Nephron progenitor cell (in vitro differentiated cells): ENCODE measurements at places on chromosomes 2 and 18.

- no peak for DNase-seq
These were observed 16.6 kb upstream of the STK17B start for GRCh38 chr2:196187898-196188458.

DNA sequence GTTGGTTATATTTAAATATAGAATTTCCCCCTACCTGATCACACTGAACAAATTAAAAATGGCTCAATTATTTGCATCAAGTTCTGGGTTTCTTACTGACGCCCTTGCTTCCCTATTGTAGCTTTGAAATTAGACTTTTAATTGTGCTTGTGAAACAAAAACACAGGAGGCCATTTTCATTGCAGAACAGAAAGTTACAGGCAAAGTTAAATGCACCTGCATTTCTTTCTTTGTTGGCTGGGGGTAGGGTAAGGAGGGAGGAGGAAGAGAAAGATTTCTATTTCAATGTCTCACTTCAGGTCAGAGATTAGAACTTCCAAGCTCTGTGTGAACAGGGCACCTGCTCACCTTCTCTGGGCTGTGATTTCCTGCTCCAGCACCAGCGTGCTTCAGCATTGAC is 199.6 kb downstream of the BCL11A start:
- DNase-seq = no peak

DNA sequence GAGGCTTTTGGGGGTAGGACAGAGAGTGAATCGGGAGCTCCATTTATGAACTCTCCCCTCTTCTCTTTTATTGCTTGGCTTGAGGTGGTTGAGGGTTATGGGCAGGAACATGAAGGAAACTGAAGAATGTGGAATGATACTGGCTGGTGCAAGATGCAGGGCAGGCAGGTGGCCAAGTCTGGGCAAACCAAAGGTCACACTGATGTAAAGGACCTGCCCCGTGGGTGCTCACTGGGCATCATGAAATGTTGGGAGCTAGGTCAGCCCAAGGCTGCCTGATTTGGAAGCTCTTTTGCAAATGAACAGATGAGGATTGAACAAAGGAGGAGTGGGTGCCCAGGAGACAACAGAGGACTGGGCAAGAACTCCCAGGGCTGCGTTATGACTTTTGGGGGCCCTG is 328.9 kb downstream of the CLIP4 start:
- no peak for DNase-seq

DNA sequence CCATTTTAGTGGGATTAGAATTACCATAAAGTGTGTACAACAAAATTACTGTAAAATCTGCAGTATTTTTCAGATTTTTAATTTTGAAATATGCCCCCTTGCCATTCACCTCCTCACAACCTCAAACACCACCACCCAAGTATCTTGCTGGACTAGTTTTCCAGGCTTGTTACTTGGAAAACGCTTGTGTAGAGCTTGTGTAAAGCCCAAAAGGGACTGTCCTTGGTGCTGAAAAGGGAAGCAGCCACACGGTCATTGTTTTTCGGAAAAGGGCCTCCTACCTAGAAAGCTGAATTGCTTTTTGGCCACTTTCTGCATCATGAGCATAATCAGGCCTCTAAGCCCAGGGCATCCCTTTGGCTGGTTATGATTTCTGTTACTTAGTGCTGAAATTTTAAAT is 563.4 kb downstream of the LRRTM4 start:
- peak; percentile 55 for DNase-seq

GRCh38 chr2:53989210-53989862 is 18.5 kb upstream of the PSME4 start:
- DNase-seq = no peak

- no peak for DNase-seq
These were observed 37.9 kb downstream of the MTERF4 start for GRCh38 chr2:241064008-241064801.

- no peak for DNase-seq
These were observed 261.1 kb upstream of the FN1 start for GRCh38 chr2:215697003-215697402.
